ENCODE measurements at places on chromosomes 7 and 10.

GRCh38 chr10:111747751-111748150 lies 435.8 kb downstream of the GPAM start:
- DNase-seq, result no peak

- no peak for DNase-seq
Measured at GRCh38 chr7:158264881-158265742, 322.5 kb downstream of the PTPRN2 start.

GRCh38 chr10:17504547-17505245 lies 50.3 kb upstream of the ST8SIA6 start:
- DNase-seq, result no peak

DNA sequence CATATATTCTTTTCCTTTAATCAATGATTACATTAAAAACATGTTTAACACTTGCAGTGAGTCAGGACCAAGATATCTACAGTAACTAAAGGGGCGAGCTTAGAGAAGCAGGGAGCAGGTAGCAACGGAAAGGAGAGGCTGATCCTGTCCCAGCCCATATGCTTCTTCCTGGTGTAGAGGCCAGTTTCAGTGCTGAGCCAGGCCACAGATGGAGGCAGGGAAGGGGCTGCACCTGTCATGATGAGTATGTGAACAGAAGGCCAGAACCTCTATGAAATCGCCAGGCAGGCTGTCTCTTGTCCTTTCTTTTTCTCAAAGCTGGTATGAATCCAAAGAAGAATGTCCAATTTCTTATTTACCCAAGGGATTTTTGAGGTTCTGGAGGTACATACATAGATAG lies 16.3 kb downstream of the REEP3 start:
- DNase-seq, result no peak

GRCh38 chr10:69904533-69904932 lies 102.8 kb downstream of the COL13A1 start:
- DNase-seq, result no peak

DNA sequence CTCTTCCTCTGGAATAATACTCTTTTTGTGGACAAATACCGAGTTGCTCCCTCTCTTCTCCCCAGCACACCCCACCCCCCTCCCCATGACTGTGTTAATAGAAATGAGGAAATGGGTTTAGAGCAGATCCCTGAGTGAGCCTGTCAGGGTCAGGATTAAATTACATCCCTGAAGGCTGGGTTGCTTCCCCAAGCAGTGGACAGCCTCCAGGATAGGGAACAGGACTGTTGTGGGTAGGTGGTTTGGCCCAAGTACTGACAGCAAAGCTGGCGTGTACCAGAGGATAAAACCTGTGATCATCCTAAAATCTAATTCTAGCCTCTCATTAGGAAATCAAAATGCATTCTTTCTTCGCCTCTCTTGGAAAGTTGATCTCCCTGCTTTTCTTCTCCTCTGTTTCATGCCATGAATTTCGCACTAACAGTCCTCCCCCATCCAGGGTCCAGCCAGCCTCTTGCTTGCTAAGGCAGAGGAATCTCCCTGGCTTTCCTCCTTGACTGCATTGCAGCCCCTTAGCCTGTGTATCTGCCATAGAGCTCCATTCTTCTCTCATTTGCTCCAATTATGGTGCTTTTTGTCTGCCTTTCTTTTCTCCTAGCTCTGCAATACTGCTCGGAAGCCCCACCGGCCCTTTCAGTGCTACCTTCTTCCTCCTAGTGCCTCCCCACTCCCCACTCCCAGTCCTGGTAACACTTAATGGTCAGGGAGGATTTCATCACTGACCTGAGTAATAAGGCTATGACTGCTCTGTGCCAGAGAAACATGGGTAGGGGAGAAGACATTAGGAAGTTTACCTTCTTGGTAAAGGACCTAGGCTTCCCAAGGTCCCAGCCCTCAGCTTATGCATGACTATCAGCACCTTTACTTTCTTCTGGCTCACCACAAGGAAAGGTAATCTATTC lies 8.4 kb downstream of the LRRC4 start:
- DNase-seq, result no peak

DNA sequence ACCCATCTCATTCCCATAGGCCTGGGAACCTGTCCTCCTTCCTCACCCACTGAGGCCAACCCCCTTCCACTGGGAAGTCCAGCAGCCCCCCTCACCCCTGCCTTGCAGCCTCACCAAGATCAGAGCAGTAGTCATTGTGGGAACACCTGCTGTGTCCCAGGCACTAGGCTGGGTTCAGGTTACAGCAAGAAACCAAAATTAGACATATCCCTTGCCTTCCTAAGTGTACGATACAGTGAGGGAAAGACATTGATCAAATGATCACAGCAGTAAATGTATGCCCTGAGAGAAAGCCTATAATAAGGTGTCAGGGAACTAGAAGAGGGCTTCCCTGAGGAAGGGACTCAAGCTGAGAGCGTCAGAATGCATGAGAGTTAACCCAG lies 17.0 kb upstream of the C10orf105 start:
- DNase-seq, result no peak

DNA sequence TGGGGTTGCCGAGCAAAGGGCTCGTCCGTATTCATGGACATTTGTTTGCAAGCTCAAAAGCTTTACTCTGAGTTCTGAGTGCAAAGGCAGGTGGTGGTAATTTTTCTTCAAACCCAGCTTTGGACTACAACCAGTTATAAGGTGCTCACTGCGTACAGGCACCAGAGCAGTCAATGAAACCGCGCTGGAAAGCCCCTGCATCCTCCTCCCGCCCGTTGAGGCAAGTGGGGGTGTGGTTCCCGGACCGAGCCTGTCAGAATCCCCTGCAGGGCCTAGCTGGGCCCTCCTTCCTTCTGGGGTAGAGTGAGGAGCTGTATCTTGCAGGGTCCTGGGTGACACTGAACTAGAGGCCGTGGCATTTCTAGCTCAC lies 22.3 kb downstream of the AMZ1 start:
- peak; percentile 26 for DNase-seq

DNA sequence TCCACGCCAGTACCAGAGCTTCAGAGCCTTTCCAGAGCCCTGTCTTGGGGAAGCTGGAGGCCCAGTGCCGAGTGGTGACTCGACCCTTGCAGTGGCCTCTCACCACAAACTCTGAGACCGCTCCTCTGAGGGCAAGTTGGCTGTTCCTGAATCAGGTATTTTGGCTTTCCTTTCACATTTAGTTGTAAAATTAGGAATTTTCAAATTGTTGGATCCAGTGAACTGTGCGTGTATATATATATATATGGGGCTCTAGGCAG lies 128.7 kb upstream of the UNC5B start:
- no peak for DNase-seq

GRCh38 chr10:107442035-107442505 lies 277.6 kb upstream of the SORCS1 start:
- no peak for DNase-seq

GRCh38 chr10:61832866-61833481 lies 68.5 kb upstream of the ARID5B start:
- no peak for DNase-seq

DNA sequence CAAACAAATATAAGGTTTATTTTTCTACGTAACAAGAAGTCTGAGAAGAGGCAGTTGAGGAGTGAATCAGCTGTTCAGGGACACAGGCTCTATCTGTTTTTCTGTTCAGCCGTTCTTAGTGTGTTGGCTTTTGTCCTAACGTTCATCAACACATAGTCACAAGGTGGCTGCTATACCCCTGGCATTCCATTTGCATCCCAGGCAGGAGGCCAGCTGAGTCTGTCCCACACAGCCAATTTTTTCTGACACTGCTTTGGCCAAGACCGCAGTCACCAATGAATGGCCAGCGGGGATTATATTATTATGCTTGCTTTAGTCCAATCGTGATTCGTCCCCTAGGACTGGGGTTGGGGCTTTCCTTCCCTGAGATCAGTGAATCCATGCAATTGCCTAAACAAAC lies 143.4 kb upstream of the CHST15 start:
- no peak for DNase-seq

DNA sequence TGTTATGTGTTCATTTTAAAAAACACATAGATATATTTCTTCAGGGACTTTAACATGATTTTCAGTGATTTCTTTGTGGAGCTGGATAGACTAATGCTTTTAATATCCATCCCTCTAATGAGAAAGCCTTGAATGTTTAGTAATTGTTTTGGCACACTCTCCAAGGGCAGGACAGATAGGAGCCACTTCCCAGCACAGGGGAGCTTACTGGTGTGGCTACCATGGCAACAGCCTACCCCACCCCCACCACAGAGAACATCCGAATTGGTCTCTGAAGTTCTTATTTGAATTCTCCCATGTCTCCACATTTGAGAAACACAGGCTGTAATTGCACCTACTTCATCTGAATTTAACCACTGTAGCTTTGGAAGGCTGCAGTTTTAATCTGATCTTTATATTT lies 87.7 kb downstream of the PRKG1 start:
- no peak for DNase-seq

Measured in activated T-helper 1 cell treated with anti-CD3 and anti-CD28 coated beads, Interleukin-2, amount 50 U/mL, for 16 hours (primary cell).